ENCODE measurements at places on chromosomes 5 and 9.

- DNase-seq: no peak
Measured at GRCh38 chr5:61180886-61181285, 18.6 kb upstream of the SMIM15 start.

DNA sequence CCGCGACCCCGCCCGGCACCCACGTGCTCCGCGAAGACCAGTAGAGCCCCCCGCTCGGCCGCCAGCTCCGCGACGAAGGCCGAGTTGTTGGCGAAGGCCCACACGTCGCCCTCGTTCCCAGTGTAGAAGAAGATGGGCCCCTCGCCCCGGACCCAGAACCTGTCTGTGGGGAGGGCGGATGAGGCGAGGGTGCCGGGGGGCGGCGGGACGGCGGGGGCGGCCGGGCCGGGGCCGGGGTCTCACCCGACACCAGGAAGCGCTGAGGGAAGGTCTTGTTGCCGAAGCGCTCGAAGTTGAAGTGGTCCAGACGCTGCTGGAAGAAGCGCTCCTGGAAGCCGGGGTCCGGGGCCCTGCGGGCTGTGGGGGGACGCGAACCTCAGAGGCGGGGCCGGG lies 317 bp downstream of the DPP7 start:
- DNase-seq: no peak

- no peak for DNase-seq
Measured at GRCh38 chr5:90135779-90136378, 273.7 kb downstream of the CETN3 start.

GRCh38 chr5:35924122-35924949 lies 14.1 kb downstream of the CAPSL start:
- DNase-seq: peak; percentile 92

DNA sequence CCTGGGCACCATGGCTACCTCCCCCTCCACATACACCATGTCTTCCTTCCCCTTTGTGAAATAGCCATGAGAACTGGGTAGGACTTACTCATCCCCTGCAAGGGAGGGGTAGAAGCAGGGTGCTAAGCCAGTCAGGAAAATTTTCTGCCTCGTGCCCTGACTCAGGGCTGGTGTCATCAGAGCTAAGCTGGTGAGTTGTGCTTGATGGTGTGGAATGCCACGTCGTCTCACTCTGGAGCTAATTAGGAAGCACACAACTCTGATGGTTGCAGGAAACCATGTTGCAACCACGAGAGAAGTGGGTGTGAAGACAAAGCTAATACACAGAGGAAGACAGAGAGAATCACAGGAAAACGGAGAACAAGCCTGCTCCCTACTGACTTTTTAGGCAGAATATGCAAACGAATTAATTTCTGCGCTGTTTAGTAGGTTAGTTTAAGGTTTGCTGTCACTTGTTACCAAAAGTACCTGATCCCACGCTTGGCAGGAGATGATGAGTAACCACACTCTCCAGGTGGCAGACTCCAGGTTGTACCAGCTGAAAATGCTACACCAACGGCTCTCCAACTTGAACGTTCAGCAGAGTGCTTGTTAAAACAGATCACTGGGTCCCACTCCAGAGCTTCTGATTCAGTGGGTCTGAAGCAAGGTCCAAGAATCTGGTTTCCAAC lies 54.5 kb downstream of the STK10 start:
- DNase-seq: peak; percentile 93

GRCh38 chr9:113387560-113388230 lies 10.9 kb upstream of the HDHD3 start:
- DNase-seq: no peak

- DNase-seq: no peak
Measured at GRCh38 chr5:84861306-84861705, 476.6 kb upstream of the EDIL3 start.

- DNase-seq: no peak
Measured at GRCh38 chr5:175230299-175230698, 213.7 kb downstream of the DRD1 start.

- no peak for DNase-seq
Measured at GRCh38 chr5:43638107-43638506, 35.1 kb downstream of the NNT start.

DNA sequence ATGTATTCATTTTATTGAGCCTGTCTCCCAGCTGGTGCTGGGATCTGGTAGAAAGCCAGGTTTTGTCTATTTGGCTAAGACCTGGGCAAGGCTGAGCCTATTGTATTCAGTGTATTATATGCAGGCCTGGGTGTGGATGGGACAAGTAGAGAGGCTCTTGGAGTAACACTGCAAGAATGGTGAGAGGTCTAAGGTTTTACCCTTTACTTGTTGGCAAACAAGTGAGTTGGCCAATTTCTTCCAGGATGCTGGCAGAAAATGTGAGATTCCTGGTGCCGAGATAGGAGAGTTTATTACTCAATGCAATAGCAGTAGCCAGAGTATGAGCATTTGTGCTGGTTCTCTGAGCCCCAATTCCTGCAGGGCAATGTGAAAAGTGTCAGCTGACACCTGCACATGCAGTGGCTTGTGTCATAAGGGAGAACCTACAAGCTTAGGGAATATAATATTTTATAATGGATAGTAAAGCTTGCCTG lies 141.7 kb upstream of the PRLR start:
- DNase-seq: no peak

DNA sequence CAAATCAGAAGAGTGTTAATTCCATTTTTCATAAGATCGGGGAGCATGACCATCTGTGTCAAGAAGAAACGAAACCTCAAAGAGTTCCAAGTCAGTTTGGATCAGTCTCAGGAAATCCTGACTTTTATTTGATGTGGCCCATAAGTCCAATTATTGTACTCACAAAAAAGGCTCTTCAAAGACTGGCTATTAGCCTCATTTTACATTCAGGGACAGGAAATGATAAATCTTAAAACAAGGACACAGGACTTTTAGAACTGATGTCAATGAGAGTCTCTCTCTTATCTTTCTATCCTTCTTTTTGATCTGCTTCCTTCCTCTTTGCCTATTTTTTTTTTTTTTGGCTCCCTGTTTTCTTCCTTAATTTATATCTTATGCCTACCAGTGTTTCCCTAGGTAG lies 43.7 kb upstream of the SHOC1 start:
- no peak for DNase-seq

DNA sequence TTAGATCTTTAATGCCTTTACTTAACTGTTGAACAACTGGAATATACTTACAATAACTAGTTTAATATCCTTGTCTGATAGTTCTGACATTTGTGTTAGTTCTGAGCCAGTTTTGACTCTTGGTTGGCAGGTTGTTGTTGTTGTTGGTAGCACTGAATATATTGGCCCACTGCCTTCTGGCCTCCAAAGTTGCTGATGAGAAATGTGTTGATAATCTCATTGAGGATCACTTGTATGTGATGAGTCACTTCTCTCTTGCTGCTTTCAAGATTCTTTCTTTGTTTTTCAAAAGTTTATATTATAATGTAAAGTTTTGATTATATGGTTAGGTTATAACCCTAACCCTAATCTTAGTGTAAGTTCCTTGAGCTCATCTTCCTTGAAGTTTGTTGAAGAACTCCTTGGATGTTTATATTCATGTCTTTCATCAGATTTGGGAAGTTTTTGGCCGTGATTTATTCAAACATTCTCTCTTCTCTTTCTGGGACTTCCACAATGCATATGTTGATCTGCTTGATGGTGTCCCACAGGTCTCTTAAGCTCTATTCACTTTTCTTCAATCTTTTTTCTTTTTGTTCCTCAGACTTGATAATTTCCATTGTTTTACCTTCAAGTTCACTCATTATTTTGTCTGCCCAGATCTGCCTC lies 149.7 kb downstream of the FGF18 start:
- DNase-seq: no peak

GRCh38 chr9:97504381-97505216 lies 3.1 kb downstream of the TMOD1 start:
- DNase-seq: no peak

DNA sequence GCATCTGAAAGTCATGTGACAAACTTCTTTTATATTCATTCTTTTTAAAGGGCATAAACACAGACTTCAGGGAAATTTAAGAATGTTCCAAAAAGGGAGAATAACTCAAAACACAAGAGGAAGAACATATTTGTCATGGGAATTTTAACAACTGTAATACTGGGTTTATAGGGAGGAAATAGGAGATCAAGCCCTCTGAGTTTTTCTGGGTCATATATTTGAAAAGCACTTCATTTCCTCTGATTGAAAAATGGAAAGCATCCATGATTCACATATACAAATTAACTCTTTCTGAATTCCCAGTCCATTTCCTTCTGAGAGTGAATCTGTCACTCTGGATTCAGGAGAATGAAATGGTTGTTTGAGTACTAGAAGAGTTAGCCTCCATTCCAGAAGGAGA lies 26.8 kb downstream of the LURAP1L start:
- no peak for DNase-seq

- no peak for DNase-seq
Measured at GRCh38 chr5:57626703-57627102, 144.1 kb upstream of the ACTBL2 start.

DNA sequence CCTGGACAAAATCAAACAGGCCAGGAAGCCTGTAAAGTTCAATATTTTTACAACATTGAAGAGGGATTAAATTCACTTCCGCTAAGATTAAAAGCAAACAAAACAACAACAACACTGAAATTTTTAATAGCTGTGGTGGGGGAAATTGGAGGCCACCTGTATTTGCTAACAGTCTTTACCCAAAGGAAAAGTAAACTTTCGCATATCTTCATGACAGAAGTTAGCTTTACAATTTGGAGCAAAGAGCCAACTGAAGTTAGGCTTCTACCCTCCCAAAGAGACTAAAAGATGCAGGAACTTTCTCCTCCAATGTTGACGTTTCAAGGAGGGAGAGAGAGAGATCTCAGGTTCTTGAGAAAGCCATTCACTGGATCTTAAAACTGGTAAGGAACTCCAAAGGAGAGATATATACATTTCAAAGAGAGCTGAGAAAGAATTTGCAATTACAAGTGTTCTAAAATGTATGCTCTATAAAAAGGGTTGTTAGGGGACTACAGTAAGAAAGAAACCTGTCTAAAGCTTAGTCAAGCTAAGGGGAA lies 349.2 kb upstream of the CDH9 start:
- no peak for DNase-seq

GRCh38 chr9:106622164-106622487 lies 240.8 kb upstream of the ZNF462 start:
- no peak for DNase-seq

- no peak for DNase-seq
Measured at GRCh38 chr5:131757830-131758519, 38.8 kb downstream of the FNIP1 start.

GRCh38 chr9:75912951-75913350 lies 22.5 kb downstream of the PCSK5 start:
- no peak for DNase-seq

GRCh38 chr5:151110992-151111391 lies 30.2 kb upstream of the TNIP1 start:
- DNase-seq: no peak

DNA sequence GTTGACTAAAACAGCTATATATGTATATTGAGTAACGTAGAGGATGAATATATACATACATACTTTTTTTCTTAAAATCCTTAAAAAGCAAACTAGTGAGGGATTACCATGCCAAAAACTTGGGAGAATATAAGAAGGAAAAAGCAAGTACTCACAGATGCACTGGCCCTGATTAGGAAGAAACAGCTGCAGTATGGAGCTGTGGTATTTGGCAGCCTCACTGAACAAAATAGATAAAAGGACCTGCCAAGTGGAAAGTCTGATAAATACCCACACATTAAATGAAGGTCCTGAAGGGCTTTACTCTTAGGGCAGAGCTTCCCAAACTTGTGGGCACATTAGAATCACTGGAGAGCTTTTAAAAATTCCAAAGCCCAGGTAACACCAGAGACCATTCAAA lies 80.6 kb downstream of the FEM1C start:
- DNase-seq: no peak

- DNase-seq: no peak
Measured at GRCh38 chr9:20551236-20551635, 71.1 kb downstream of the MLLT3 start.

DNA sequence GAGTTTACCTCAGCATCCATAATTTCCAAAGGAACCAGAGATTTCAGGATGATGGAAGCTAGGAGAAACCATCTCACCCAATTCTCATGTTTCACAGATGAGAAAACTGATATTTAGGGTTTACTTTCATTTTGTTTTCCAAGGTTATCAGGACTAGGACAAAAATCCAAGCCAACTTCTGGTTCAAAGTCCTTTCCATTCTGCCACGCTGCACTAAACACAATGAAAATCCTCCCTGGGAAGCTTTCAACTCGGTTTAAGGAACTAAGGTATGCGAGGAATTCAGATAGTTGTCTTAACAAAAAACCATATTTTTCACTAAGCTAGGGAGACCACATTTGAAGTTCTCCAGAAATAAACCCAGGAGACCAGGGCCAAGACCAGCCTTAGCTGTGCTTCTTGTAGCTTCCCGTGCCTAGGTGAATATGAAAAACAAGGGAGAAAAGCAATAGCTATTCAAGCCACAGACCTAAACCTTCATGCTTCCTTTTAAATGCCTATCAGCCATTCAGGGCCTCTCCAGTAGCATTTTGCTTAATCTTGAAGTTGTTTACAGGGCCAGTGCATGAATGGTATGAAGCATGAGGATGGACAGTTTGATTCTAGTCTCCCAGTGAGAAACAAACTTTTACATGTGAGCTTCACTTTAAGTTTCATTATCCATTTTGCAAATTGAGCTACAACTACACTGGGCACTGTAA lies 167.9 kb downstream of the DENND1A start:
- no peak for DNase-seq

GRCh38 chr9:14312719-14313377 lies 1.1 kb downstream of the NFIB start:
- DNase-seq: no peak

DNA sequence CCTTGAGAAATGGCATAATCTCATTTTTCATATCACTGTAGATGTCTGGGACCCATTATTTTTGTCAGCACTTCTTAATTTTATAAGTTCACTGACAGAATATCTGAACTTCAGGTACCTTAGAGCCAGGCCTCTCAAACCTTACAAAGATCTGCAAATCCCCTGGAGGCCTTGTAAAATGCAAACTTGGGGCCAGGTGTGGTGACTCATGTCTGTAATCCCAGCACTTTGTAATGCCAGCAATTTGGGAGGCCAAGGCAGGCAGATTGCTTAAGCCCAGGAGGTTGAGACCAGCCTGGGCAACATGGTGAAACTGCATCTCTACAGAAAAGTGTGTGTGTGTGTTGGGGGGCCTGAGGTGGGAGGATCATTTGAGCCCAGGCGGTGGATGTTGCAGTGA lies 30.8 kb downstream of the RASGRF2 start:
- DNase-seq: no peak

GRCh38 chr5:151846765-151847164 lies 75.0 kb downstream of the G3BP1 start:
- DNase-seq: no peak

DNA sequence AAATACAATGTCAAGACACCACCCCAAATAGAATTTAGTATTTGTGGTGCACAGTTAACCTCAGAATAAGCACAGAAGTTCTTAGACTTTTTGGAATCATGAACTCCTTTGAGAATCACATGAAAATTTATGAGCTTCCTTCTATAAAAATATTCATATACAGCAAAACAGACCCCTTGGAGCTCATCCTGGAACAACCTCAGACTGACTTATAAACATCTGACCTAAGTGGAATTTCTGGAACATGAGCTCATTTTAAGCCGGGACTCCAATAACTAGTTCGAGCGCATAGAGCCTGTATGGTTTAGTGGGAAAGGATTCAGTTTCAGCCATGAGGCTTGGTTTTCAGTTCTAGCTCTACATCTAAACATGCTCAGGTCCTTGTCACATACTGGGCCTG lies 192.3 kb downstream of the DEPDC1B start:
- no peak for DNase-seq
